ENCODE measurements at places on chromosomes 3 and 15. TPM values are rescaled to one million over a fixed set of nuclear protein-coding genes. Genes with fewer than 3 reads are reported as not detected.

The CRABP1 gene
- polyA plus RNA-seq, result 58.9 TPM

The PXYLP1 gene
- polyA plus RNA-seq, result 40.0 TPM

The SLC15A2 gene
- 12.4 TPM for polyA plus RNA-seq

The SLC6A1 gene
- 0.82 TPM for polyA plus RNA-seq

The DHFR2 gene
- 14.4 TPM for polyA plus RNA-seq

The GUCA1C gene
- polyA plus RNA-seq, result not detected

All from left renal pelvis (tissue), 4 donors.